ENCODE measurements at places on chromosomes 1 and 21.

DNA sequence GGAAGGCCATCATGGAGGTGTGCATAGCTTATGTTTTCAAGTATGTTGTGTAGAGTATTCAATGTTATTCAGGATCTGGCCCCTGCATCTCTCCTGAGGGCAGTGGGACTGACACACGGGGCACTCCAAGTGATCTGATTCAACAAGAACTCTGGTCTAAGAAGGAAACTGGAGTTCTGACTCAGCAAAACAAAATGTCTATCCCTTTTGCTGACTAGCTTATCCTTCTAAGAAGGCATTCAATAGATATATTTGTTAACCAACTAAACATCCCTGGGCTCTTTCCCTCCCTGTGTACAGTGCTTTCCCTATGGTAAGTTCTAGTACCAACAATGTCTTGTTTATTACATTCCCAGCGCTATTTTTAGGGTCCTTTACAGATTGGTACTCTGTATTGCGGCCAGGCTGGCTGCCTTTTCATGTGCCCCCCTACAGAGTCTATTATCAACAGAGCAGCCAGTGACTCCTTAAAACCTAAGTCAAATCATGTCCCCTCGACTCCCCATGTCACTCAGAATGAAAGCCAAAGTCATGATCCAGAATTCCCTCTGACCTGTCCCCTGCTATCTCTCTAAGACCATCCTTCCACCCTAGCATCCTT, 304.9 kb downstream of the KCNH1 start:
- no peak for DNase-seq

GRCh38 chr21:38042246-38042645, 126.0 kb upstream of the KCNJ6 start:
- DNase-seq = no peak

GRCh38 chr1:154288661-154289060, 16.2 kb downstream of the HAX1 start:
- DNase-seq = no peak

GRCh38 chr1:81801651-81802456, 1.1 kb downstream of the ADGRL2 start:
- DNase-seq = no peak

GRCh38 chr1:181469829-181470228, 13.5 kb upstream of the CACNA1E start:
- no peak for DNase-seq

DNA sequence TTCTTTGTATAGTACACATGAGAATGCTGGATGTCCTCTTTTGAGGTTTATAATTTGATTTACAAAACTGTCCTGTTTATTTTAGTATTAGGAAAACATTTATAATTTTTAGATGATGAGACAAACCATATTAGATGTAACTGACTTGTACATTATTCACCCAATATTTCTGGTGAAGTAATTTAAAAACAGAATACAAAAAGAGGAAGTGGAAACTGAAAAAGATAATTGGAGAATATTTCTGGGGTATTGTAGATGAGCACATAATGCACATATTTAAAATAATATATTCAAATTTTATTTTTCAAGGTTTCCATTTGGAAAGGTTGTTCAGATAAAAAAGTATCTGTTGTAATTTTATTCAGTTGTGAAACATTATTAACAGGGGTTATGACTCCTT, 40.7 kb downstream of the XPR1 start:
- DNase-seq = no peak

DNA sequence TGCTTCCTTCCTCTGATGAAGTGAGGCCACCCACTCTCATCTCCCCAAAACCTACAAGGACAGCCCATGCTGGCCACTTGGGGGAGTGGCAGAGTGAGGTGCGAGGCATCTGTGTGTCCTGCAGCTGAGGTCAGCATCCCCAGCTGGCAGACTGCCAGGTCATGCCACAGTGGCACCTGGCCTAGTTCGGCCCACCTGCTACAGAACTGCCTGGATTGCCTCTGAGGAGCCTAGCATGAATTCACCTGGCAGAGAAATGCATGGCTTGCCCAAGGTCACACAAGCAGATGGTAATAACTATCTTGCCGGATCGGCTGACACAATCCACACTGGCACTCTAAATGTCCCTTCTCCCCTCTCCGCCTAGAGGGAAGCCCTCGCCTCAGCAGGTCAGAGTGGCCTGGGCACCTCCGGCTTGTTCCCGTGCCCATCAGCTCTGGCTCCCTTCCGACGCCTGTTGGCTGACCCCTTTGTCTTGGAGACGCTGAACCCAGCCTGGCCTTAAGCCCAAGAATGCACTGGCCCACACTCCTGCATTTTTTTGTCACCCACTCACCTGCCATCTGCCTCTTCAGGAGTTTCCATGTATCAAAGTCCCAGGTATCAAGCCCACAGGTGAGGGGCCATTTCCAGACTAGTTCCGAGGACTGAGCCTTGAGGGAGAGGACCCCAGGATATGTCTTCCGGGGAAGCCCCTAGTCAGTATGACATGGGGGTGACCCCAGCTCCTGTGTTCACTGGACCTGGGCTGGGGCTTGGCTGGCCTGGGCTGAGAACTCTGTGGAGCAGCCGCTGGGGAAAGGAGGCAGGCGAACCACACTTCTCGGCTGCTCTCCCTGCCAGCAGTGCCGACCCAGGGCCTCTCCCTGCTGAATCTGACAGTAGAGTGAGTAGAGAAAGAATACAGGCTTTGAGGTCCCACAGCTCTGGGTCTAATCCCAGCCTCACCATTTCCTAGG, 21.7 kb downstream of the ECE1 start:
- no peak for DNase-seq

DNA sequence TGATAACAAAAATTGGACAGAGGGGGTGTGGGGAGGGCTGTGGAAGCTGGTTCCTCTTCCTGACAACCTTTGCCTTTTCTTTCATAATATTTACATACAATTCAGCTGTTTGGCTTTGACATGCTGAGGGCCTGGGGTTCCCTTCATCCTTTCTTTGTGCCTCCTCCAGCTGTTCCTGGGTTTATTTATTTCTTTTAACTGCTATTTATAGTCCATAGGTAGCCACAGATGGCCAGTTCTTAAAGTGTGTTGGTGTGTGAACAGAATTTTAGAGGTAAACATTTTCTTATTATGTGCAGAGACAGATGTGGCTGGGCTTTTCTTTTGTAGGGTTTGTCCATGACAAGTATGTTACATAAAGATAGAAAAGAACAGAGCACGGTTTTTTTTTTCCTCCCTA, 34.1 kb upstream of the CNIH3 start:
- DNase-seq = peak; percentile 16

- no peak for DNase-seq
These were observed 44.0 kb downstream of the HTR6 start for GRCh38 chr1:19708567-19709110.

- DNase-seq = no peak
These were observed 67.3 kb upstream of the ADGRL2 start for GRCh38 chr1:81733480-81733879.

GRCh38 chr1:183223467-183223866, 37.4 kb downstream of the LAMC2 start:
- no peak for DNase-seq

- no peak for DNase-seq
These were observed 58.9 kb upstream of the GNG4 start for GRCh38 chr1:235708390-235708962.

DNA sequence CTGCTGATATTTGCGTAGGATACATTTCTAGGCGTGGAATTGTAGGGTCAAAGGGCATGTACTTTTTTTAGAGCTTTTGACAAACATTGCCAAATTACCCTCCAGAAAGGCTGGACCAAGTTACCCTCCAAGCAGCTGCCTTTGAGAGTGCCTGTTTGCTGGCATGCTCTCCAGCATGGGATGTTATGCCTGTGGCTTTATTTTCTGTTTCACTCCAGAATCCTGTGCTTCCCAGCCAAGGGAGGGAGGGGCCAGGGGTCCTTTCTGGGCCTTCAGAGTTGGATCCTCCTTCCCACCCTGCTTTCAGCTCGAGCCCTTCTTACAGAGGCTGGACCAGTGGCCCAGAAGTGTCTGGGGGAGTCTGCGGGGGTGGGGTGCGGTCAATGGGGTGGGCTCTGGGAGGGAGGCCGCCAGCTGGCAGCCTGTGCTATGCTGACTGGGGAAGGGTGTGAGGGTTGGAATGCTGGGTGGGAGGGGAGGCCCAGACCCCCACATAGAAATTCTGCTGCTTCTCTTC, 81.2 kb downstream of the EPHB2 start:
- DNase-seq = no peak

DNA sequence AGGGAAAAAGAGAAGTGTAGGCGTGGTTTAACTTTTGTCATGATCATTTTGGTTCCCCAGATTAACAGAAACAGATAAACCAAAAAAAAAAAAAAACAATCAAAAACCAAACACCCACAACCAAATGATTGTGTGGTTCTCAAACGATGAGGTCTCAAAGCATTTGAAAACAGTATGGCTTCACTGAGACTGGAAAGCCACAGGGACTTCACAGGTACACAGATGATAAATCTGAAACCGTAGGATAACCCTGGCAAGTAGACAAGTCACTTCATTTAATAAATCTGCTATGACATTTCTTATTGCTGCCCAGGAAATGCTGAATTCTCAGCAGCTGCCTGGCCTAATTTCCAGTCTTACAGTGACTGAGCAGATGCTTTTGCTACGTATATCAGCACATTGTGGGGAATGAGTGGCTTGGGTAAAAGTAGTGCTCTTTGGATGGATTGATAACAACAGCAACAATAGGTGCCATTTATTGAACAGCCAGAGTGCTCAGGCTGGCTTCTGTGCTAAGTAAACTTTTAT, 6.1 kb downstream of the ST6GALNAC3 start:
- no peak for DNase-seq

GRCh38 chr1:2970311-2971071, 50.8 kb upstream of the ACTRT2 start:
- no peak for DNase-seq

- DNase-seq = no peak
These were observed 333.4 kb downstream of the CHRM3 start for GRCh38 chr1:239719642-239720258.

- DNase-seq = no peak
These were observed 16.1 kb downstream of the UBIAD1 start for GRCh38 chr1:11289064-11289463.

DNA sequence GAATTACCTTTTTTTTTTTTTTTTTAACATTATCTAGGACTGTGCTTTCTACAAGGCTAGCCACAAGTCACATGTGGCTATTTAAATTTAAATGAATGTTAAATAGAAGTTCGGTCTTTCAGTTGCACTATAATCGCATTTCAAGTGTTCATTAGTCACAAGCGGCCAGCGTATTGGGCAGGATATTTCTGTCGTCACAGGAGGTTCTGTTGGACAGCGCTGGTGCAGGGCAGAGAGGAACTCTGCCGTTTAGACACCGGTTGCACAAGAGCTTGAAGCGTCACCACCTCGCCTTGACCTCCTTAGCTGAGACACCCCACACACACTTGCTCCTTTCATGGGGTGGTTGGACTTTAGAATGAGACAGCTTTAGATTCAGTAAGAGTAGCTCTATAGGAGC, 64.1 kb downstream of the BACE2 start:
- DNase-seq = no peak

DNA sequence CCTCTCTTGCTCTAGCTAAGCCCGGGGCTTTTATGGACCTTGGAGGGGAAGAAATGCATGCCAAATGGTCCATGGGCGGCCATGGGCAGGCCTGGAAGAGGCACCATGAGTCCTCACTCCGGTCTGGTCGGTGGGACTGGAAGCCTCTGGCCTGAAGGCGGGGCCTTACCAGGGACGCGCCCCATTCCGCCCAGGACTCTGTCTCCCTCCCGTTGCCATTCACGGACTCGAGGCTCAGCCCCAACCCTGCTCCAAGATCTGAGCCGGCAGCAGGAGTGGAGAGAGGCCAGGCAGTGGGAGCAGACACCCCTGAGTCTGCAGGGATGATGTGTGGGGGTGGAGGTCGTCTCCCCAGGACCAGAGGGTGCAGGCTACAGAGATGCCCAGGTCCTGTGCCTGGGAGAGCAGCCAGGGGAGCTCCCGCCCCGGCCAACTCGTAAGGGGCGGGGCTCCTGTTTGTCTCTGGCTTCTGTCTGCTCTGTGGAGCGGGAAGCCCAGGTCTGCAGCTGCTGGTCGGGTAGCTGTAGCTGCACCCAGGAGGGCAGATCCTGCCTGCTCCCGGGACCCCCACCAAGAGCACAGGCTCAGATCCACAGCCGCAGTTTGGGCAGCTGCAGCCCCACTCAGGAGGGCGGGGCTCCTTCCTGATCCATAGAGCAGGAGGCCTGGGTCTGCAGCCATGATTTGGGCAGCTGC, 8.3 kb upstream of the KANK4 start:
- DNase-seq = no peak

GRCh38 chr1:212147581-212148033, 112.1 kb downstream of the DTL start:
- no peak for DNase-seq

- DNase-seq = no peak
These were observed 187.7 kb upstream of the USP24 start for GRCh38 chr1:55402671-55403464.

All from DMS 273 treated with DMSO at 0.1 percent for 48 hours (cell line).